T1000 (cell line): ENCODE measurements at places on chromosomes 16 and 17.

DNA sequence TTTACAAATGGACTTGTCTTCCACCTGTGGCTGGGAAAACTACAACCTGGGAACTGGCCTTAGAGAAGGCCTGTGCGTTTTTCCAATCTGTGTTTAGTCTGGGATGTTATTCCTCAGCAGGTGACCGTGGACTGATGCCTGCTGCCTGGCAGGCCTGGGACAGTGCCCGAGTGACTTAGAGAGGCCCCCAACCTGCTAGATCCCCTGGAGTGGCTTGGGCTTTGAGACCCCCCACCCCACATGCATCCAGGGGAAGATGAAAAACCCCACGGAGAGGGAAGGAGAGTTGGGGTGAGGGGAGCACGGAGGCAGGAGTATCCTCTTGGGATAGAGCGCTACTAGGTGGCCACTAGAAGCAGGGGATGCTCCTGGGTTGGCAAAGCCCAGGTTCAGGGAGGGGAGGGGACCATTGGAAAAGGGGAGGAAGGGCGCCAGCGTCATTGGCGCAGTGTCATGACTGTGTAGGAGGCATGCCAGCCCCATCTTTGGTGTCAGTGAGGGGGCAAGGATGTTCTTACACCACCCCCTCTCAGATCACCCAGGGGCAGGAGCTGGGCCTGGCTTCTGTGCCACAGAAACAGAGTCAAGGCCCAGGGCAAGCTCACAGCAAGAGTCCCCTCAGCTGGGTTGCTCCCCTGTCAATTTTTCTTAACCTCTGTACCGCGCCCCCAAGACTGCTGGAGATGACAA lies 54.1 kb downstream of the MEAK7 start:
- DNase-seq: no peak

DNA sequence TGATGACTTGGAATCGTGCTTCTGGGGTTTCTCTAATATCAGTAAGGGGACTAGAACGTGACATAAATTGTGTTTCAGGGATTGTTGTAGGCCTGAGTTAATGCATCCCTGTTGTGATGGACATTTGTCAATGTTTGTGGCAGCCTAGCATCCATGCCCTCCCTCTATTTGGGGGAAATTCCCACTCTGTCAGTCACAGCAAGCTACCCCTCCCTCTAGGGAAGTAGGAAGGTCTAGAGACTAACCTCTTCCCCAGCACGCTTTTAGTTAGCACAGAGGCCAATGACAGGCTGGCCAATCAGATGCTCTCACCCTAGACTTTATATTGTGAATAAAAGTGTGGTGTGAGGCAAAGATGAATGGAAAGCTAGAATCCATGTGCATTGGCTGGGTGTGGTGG lies 32.4 kb upstream of the NF1 start:
- no peak for DNase-seq

DNA sequence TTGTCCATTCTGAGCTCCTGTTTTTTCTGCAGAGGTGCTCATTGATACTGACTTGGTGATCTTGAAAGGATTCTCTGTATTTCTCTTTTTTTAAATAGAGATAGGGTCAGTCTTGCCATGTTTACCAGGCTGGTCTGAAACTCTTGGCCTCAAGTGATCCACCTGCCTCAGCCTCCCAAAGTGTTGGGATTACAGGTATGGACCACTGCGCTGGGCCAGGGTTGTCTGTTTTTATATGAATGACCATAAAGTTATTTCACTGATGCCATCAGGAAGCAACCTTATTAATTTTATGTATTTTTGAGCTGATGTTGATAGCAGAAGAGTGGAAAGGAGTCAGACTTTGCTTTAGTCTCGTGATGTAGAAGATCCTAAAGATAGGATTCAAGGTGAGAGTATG lies 35.7 kb upstream of the METTL9 start:
- DNase-seq: no peak

DNA sequence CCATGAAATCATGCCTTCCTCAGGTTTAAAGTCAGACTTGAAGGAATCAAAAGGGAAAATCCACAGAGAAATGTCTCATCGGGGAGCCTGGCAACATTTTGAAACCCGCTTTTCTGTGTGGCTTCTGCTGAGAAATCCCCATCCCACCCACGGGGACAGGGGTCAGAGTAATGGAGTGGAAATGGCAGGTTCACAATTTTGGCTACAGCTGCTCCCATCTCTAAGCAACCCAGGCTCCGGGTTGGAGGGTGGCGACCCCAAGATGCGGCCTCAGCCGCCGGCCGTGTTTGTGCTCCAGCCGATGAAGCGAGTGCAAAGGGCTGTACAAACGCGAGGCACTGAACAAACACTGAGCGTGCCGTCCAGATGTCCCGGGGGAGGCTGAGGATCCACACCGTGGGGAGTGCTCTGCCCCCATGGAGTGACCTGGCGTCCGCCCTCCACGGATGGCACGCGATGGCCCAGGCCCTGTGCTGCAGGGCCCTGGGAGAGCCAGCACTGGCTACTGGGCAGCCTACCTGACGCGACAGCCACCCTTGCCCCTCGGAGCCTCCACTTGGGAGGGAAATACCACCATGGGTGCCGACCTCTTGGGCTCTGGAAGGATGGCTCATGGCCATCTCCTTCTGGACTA lies 22.2 kb downstream of the SLC43A2 start:
- no peak for DNase-seq

- no peak for DNase-seq
Measured at GRCh38 chr16:84308120-84308519, 13.4 kb downstream of the WFDC1 start.

GRCh38 chr16:4295581-4295980 lies 20.3 kb upstream of the GLIS2 start:
- DNase-seq: no peak

GRCh38 chr17:4208238-4208637 lies 55.5 kb downstream of the ANKFY1 start:
- DNase-seq: peak; percentile 51

DNA sequence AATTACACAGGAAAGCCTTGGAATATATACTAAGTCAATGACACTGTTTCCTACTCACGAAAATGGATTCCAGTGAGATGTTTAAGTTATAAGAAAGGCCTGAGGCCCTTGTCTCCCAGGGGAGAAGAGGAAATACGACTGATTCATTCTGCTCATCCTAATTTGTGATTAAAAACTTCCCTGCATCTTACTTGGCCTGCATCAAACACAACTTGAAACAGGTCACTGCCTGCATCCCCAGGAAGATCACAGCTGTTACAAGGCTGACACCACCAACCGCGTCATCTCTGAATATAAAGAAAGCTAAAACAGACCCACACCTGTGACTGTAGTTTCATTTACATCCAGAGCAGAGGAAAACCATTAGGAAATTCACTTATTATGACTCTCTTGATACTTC lies 121.9 kb downstream of the DNAH3 start:
- no peak for DNase-seq

GRCh38 chr16:400061-400591 lies 1.6 kb upstream of the DECR2 start:
- no peak for DNase-seq

GRCh38 chr16:58940609-58941008 lies 206.5 kb upstream of the GOT2 start:
- DNase-seq: no peak

DNA sequence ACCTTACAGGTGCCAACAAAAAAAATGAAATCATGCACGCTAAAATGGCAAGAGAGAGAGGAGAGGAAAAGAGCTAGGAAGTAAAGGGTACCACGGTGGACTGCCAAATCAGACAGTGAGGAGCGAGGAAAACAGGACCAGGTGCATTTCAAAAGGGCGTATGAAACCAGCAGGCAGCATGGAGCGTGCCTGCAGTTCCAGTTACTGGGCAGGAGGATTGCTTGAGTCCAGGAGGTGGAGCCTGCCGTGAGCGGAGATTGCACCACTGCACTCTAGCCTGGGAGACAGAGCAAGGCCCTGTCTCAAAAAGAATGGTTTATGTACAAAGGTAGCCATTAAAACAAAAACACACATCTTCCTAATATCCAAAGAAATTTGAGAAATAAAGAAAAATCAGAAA lies 16.4 kb downstream of the USP36 start:
- DNase-seq: no peak

DNA sequence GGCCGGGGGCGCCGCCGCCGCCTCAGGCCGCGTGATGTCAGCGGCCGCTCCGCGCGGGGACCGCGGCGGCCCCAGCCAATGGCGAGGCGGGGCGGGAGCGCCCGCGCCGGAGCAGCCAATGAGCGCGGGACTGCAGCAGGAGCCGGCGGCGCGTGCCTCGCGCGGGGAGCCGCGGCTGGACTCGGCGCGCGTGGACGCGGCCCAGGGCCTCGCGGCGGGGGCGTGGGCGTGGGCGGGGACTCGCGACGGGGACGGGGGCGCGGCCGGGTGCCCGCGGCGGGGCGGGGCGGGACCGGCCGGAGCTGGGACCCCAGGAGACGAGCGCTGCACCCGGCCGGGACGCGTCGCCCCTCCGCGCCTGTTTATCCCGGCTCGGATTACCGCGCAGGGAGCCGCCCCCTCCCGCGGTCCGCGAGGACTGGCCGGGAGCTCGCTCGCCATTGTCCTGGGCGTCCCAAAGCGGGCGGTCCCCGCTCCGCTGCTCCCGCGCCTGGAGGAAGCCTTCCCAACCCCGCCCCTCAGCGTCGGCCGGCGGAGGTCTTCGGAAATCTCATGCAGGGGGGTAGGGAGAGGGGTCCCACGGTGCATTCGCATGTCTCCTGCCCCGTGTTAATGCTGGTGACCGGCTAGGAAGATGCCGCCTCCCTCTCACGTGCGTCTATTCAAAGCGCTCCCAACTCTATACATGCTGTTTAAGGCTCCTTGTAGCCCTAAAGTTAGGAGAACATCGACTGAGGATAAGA lies at the start of gene RNF157:
Gene RNF157, minus strand, starts transcription at position 33 of the 743 bp plus-strand sequence. CDS start 253 bp downstream, outside the sequence.
- peak; percentile 14 for DNase-seq

DNA sequence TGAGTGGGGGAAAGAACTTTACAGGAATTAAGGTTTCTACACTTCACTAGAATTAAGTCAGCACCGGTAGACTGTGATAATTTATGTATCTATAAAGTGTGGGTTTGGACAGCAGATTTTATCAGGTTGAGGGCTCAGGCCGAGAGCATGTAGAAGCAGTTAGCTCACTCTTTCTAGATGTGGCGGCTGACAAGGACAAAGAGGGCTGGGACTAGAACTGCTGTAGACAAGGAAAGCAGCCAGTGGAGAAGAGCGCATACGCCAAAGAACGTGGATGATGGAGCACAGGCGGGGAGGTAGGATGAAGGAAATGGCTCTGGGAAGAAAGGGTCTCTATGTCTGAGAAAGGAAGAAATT lies 504 bp upstream of the GOSR1 start:
- DNase-seq: no peak

DNA sequence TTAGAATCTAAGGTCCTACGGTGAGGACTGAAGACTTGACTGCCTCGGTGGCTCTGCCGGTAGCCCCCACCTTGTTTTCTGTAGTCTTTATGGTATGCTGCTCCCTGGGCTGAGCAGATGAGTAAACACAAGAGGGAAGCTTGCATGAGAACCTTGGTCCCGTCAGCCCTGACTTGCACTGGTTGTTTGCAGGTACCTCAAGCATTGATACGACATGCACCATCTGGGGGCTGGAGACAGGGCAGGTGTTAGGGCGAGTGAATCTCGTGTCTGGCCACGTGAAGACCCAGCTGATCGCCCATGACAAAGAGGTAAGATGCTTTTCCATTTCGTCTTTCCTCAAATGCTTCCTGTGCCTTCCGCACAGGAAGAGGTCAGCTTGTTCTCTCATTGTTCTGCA lies 21.1 kb upstream of the TACO1 start:
- DNase-seq: no peak
